ENCODE measurements at places on chromosomes 1 and 21.

- peak; percentile 82 for DNase-seq
These were observed 81.5 kb downstream of the ABCA4 start for GRCh38 chr1:94039514-94039870.

- no peak for DNase-seq
These were observed 12.1 kb upstream of the LRP8 start for GRCh38 chr1:53339736-53340635.

GRCh38 chr1:200526709-200527612, 93.6 kb downstream of the KIF14 start:
- DNase-seq, result no peak

DNA sequence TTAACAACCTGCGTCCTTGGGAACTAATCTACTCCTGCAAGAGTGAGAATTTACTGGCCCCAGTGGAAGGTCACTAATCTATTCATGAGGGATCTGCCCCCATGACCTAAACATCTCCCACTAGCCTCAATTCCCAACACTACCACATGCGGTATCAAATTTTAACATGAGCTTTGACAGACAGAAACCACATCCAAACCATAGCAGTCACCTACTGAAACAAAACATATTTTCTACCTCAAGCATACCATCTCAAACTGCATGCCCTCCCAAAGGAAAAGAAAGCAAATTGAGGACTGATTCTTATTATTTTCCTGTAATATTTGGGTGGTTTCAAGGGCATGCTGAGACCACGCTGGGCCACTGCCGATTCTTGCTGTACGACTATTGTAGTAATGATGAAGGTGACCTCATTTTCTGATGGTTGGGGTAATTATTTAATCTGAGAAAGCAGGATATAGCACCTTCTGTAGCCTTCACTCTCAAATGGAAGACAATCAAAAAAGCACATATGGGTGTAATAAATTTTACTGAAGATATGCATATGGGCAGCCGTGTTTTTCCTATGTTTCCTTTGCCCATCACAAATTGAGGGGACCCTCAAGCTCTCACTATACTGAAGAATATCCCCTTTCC, 13.2 kb upstream of the GBP5 start:
- no peak for DNase-seq

- no peak for DNase-seq
These were observed 38.4 kb downstream of the RAP1GAP start for GRCh38 chr1:21630571-21631343.

- no peak for DNase-seq
These were observed 1.3 kb downstream of the ZBTB7B start for GRCh38 chr1:155003766-155004351.

- no peak for DNase-seq
These were observed 116.5 kb downstream of the TMEM53 start for GRCh38 chr1:44557778-44558177.

DNA sequence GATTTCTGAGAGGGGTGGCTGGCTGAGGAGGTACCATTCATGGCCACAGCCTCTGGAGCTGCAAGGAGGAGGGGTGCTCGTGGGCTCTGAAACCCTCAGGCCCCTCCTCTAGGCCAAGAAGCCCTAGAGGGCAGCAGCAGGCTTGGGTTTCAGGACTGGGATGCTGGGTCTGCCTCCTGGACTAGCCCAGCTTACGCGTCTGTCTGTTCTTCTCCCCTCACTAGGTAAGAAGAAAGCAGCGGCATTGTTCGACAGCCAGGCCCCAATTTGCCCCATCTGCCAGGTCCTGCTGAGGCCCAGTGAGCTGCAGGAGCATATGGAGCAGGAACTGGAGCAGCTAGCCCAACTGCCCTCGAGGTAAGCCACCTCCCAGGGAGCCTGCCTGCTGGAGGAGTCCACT, 60.3 kb downstream of the TMEM53 start:
- no peak for DNase-seq

DNA sequence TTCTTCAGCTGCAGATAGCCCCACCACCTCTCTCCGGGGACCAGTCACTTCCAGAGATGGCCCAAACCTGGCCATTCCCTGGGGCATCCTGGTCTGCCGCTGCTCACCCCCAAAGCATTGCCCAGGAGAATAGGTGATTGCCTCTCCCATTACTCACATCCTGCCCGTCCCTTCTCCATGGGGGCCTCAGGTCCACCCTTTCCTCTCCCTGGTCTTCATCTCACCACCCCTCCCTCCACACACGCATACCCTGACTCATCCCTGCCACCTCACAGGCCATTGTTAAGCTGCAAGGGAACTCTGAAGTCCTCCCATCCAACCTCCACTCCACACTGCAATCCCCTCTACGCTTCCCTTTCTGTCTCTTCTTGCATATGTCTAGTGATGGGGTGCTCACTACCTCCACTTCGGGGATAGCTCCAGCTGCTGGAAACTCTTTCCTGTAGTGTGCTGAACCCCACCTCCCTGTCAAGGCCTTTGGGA, at the start of gene PLEKHG5:
Gene PLEKHG5 (minus strand): TSS at position 188 of the 483 bp plus-strand sequence. CDS start 14,096 bp downstream, outside the sequence.
- DNase-seq, result peak; percentile 85

Data from SJSA1 (cell line).